ENCODE measurements at places on chromosomes 2 and 18.

DNA sequence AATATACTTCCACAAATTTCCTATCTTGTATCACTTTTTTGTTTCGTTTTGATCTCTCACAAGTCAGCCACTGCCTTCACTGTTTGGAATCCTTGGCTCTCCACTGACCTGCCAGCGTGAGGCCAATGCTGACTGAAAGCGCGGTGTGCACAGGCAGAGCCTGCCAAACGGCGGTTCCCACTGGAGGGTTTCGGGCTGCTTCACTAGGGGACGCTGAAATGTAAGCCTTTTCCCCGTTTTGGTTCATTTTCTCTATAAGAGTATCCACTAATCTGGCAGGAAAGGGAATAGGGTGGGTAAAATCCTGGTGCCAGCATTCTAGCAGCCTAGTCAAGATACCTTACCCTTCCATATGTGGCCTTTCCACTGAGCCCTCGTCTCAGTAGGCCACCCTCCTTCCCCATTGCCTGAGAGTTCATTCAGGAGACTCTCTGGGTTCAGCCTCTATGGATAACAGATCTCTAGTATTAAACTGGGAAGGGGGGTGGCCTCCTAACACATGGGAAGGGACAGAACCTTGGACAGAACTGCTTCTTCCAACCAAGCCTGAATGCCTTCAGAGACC is 91.5 kb downstream of the DYM start:
- H3K4me3 ChIP-seq, result no peak overlapping the region
- H3K27me3 ChIP-seq, result no peaks in the 10 kb centered on the region
- no peak overlapping the region for H3K27ac ChIP-seq

DNA sequence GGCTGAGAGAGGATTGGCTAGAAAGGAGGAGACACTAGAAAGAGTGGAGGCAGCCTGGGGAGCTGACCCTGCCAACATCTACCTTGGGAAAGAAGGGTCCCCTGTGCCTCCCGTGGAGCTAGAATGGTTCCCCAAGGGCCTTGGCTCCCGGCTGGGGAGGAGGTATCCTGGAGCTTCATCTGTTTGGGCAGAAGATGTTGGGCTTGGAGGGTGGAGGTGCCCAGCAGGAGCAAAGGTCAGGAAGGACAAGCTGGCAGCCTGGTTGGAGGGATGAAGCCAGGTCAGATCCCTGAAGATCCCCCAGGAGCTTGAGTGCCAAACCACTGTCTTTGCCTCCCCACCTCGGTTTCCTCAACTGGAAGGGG is 2.9 kb downstream of the ATP6V1B1 start:
- H3K4me1 ChIP-seq, result peaks cover 4% of the 10 kb centered on the region
- H3K4me3 ChIP-seq, result no peak overlapping the region

DNA sequence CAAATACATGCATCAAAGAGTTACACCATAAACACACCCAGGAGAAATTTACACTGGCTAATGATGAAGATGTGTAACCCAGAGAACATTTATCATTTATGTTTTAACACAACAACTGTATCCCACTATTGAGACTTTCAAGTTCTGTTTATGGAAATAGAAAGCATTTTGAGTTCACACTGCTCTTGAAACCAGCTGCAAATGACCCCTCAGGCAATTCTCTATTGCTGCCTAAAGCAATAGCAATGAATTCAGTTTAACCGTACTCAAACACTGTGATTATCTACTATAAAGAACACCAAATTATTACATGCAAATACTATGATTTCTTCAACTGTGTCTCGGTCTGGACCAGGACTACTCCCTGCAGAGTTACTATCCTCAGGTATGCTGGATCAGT is 452.7 kb upstream of the NRXN1 start:
- H3K4me3 ChIP-seq, result no peak overlapping the region
- H3K27ac ChIP-seq, result no peak overlapping the region
- no peaks in the 10 kb centered on the region for H3K36me3 ChIP-seq

DNA sequence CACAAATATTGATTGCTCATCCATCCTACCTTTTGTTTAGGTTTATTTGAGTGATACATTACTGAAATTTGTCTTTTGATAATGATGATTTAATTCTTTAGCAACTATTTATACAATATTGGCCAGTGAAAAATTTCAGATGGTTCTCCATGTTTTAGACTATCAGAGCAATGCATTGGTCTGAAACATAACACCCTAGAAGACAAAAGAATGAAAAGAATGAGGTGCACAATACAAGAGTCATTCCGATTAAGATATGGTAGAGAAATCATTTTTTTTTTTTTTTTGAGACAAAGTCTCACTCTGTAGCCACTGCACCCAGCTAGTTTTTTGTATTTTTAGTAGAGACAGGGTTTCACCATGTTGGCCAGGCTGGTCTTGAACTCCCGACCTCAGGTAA is 197.4 kb upstream of the FAM98A start:
- DNase-seq, result no peak
- no peaks in the 10 kb centered on the region for H3K36me3 ChIP-seq
- no peak overlapping the region for H3K27ac ChIP-seq
- H3K4me3 ChIP-seq, result no peak overlapping the region
- no peaks in the 10 kb centered on the region for H3K27me3 ChIP-seq
- no peaks in the 10 kb centered on the region for H3K4me1 ChIP-seq

DNA sequence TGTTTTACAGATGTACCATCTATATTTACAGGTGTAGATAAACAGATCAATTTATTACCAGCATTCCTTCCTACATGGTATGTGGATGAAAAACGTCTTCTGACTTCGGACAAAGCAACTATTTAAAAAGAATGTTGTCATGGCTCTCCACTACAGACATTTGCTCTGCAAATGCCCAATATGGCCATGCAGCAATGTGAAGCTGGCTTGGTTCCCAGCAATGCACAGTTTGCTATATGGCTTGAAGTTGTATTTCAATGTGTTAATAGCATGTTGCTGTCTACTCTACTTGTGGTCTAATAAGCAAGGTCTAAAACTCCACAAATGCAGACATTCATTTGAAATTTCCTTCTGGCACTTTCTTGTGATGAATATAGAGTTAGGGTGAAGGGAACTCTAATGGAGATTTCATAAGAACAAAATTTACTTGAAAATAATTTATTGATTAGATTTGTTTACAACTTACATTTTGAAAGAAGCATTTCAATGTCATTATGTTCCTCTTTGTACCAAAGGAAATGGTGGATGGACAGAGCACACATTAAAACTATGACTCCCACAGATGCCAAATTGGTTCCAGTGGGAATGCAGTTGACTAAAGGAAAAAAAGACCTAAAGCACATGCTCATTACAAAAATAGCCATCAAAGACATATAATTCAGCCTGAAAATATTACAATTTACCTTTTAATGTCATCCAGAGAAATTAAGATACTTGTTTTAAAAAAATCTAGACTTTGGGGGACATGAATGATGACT is 234.0 kb downstream of the DYM start:
- H3K36me3 ChIP-seq, result no peaks in the 10 kb centered on the region
- H3K4me1 ChIP-seq, result no peaks in the 10 kb centered on the region
- H3K27ac ChIP-seq, result no peak overlapping the region
- H3K27me3 ChIP-seq, result no peaks in the 10 kb centered on the region
- no peak overlapping the region for H3K4me3 ChIP-seq

Data from HCT116 (cell line).